IPS DF 6.9 (cell line): ENCODE measurements at places on chromosomes 16 and 17.

GRCh38 chr16:28105954-28106353, 42.4 kb upstream of the GSG1L start:
- DNase-seq = no peak

GRCh38 chr17:82212331-82213250, at the start of gene CCDC57:
CCDC57 (minus strand) TSS chr17:82212842; CDS start chr17:82201944, 10,898 bp downstream.
- DNase-seq = no peak

GRCh38 chr16:47477679-47478078, 16.5 kb downstream of the PHKB start:
- no peak for DNase-seq

DNA sequence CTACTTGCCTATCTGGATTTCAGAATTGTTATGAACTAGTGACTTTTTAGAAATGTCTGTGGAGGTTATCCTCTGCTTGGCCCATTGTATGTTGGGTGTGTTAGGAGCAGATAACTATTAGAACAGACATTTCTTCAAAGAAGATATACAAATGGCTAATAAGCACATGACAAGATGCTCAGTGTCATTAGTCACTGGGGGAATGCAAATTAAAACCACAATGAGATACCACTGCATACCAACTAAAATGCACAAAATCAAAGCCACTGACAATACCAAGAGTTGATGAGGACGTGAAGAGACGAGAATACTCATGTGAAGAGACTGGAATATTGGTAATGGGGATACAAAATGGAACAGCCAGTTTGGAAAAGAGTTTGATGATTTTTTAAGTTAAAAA, 39.2 kb downstream of the CEP112 start:
- no peak for DNase-seq

- DNase-seq = no peak
Observed at GRCh38 chr17:45973099-45973780, 25.8 kb upstream of the STH start.

GRCh38 chr17:77489893-77490255, 349.1 kb downstream of the SEC14L1 start:
- DNase-seq = no peak

DNA sequence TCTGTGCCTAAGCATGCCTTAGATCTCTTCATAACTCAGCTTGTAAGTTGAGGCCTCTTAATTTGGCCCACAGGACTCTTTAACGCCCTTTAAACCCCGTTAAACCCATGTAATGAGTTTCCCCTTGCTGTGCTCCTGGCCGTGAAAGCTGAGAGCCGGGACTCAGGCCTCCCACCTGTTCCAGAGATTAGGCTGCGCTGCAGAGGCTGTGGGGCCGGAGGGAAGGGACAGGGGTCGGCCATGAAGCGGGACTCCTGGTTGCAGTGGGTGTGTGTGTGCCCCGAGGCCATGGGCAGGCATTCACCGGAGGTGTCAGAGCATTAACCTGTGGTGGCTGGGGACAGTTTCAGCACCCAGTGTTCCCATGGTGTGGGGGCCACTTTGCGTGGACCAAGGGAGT, 150.8 kb upstream of the IRX3 start:
- DNase-seq = no peak

DNA sequence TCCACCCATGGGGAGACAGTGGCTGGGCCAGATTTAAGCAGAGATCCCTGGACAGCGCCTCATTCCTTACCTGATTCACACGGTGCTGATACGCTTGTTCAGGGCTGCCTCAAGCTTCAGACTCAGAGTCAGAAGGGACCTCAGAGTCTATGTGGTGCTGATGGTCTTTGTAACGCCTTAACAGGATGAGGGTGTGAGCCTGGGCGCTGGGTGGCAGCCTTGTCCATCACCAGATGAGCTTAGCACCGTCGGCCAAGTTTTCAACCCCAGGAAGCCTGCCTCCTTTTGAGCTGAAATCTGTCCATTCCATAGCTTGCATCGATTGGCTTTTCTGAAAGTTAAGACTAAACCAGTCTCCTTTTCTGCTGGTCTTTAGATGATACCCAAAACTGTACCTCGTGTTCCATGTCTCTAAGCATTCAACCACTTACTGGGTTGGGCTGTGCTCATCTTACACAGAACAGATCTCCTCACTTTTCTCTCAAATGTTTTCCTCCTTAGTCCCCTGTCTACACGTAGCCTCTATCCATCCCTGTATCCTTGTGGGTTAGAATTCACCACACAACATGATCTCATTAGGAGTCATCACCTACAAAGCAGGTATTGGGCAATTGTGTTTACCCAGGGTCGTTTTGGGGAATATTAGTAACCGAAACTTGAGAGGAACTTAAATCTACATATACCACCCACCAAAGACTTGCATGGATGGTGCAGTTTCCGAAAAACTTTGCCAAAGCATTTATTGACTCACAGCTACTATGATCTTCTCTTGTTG, 573.4 kb downstream of the CDH13 start:
- DNase-seq = no peak

DNA sequence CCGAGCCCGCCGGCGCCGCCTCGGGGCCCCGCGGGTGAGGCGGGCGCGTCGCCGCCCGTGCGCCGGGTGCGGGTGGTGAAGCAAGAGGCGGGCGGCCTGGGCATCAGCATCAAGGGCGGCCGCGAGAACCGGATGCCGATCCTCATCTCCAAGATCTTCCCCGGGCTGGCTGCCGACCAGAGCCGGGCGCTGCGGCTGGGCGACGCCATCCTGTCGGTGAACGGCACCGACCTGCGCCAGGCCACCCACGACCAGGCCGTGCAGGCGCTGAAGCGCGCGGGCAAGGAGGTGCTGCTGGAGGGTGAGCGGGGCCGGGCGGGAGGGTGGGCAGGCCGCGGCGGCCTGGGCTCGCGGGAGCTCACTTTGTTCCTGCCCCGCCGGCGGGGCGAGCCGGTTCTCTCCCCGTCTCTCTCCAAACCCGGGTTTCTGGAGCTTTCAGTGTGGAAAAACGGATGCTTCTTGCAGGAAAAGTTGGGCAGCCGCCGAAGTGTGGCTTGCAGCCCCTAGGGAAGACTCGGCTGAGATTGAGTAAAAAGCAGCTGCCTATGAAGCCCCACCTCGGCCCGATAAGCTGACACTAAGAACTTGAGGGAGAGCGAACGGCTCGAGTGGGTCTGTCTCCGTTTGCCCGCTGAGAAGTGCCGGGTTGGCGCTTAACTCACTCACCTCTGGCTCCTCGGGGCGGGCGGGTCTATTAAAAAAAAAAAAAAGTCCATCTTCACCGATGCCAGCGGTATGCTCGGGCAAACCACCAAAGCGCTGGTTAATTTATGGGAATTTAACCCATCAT, 677 bp downstream of the SNTB2 start:
- no peak for DNase-seq

DNA sequence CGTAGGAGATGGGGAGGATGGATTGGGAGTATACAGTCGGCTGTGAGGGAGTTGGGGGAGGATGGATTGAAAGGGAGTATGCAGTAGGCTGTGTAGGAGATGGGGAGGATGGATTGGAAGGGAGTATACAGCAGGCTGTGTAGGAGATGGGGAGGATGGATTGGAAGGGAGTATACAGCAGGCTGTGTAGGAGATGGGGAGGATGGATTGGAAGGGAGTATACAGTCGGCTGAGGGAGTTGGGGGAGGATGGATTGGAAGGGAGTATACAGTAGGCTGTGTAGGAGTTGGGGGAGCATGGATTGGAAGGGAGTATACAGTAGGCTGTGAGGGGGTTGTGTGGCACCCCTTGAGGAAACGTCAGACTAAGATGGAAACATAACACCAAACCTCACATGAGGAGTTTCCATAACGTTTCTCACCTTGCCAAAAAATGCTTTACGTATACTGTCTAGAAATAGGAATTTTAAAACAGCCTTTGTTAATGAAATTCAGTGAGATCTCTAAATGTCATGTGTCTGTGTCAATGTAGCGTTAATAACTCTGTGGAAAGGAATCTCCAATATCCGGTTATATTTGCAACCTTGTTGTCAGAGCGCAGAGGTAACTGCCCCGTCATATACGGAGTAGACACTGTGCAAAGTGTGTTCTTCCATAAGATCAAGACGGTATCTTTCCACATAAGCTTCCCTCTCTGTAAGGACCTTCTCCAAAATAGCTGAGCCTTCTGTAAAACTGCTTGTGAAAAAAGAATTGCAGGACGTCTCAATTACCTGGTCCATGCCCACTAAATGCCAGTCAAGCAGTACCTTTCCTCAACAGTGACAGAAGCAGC, 6.3 kb upstream of the VPS53 start:
- DNase-seq = no peak

DNA sequence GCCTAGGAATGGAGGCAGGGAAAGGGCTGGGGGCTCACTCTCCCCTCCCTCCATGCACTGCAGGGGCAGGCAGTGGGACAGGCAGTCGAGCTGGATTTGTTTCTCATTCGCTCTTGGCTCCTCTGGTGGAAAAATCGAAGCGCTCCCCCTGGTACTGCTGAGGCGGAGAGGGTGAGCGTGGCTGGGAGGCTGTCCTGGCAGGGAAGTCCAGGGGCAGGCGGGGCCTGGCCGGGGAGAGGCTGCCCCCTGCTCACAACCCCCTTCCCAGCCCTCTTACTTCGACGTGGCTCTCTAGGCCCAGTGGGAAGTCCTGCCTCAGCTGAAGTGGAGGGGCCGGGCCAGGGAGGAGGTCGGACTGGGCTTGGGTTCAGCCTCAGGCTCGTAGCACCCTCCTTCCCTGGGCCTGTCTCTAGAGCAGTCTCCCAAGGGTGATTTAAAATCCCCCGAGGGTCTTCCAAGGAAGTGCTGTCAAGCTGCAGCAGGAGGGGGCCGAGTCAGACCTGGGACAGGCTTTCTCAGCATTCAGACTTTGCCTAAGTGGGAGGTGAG, 16.5 kb upstream of the TMEM92 start:
- DNase-seq = no peak

DNA sequence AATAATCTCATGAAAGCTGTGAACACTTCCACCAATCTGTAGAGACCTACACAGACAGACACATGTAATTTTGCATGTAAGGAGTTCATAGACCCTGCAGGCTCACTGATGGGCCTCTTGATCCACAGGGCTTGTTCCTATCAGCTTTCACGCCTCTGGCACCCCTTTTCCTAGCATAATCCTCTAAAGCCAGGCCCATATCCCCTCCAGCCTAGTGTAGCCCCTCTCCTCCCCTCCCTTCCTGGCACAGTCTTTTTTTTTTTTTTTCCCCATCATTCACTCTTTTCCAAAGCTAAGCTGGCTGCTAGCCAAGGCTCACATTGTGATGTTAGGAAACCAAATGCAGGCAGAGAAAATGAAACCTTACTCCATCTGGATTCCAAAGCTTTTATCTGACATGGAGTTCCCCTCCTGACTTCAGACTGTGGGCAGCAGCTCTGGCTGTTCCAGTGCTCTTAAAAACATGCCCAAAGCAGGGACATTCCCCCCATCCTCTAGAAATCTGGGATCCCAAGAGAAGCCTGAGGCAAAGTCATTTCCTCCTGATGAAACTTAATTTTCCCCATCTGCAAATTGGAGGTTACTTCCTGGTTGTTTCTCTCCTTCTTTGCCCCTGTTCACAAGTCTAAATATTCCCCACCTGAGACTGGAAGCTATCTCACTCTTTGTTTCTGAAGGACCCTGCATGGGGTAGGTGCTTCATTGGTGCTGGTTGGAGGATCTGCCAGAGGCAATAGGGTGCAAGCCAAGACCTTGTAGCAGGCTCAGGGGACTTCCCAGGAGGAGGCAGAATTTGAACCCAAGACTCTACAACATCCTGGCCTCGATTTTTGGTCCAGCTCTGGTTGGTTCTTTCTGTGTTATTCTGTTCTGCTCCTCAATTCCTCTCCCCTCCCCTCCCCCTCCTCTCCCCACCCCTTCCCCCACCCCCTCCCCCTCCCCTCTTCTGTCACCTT, 9.9 kb upstream of the CCL5 start:
- no peak for DNase-seq

DNA sequence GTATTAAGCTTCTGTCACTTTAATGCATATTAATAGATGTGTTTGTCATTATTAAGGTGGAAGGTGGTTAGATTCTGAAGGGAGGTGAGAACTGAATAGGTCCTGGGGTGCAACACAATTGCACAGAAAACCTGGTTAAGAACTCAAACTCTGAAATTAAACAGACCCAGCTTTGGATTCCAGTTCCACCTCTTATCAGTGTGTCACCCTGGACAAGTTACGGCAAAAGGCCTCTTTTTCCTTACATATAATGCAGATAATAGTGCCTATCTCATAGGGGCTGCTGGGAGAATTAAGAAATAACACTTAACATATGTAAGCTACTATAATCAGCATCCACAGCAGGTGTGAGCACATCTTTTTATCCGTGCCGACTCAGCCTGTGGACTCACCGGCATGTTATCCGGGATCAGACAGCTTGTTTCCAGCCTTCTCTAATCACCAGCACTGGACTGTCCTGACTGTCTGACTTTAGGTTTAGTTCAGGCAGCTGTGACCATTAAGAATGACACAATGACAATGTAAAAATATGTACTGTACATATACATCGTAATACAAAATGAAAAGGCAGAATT, 31.4 kb downstream of the TEX2 start:
- no peak for DNase-seq

DNA sequence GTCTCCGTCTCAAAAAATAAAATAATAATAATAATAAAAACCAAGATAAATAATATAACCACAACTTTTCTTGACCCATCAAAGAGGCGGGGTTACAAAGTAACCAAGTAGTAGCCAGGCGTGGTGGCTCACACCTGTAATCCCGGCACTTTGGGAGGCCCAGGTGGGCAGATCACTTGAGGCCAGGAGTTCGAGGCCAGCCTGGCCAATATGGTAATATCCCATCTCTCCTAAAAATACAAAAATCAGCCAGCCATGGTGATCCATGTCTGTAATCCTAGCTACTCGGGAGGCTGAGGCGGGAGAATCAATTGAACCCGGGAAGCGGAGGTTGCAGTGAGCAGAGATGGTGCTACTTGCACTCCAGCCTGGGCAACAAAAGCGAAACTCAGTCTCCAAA, 45.3 kb downstream of the ADCY9 start:
- DNase-seq = no peak

DNA sequence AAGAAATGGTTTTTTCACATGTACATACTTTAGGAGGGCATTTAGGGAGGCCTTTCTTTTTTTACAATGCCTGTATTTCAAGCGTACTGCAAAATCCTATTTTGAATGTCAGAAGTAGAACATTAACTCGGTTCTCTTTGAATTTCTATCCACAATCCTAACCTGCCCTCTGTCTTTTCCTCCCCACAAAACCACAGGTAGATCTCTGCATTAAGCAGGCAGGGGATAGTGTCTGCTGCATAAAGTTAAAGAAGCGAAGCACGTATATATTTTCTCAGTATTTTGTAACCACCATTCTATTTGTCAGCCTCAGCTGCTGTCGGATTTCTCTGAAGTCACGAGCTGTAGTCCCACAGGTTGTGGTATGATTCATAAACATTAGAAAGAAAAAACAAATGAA, 137.5 kb downstream of the SHISA6 start:
- DNase-seq = no peak
